ENCODE measurements at places on chromosomes 5 and 9.

- DNase-seq, result no peak
Measured at GRCh38 chr9:105357937-105358336, 89.9 kb upstream of the FSD1L start.

DNA sequence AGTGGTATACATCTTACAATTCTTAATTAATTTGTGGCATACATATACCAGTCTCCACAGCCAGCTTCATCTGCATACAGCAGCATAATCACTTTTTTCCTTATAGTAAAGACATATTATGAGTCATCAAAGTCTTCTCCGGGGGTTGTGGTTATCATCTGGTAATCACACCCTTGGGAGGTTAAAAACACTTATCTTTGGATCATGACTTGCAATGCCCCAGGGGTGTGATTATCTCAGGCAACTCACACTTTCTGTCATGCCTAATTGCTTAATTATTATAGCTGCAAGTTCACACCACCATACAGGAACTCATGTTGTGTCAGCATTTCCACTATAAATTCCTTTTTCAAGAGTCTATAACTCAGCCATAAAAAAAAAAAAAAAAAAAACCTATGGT, 218.4 kb downstream of the ANXA1 start:
- no peak for DNase-seq

DNA sequence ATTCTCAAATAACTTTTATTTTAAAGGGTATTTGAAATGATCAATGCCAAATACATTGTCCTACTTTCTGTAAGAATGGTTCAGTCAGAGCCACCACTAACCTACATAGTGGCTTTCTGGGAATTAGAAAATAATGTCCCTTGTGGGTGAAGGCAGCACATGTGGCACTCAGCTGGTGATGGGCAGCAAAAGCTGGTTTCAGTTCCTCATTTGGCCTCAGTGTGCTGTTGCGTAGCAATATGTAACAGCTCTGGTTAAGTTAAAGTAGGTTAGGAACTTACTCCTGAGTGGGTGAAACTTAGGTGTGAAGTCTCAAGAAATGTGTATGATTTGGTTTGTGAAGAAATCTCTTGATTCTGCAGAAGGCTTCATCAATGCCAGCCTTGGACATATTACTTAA, 99.6 kb upstream of the SPEF2 start:
- no peak for DNase-seq

DNA sequence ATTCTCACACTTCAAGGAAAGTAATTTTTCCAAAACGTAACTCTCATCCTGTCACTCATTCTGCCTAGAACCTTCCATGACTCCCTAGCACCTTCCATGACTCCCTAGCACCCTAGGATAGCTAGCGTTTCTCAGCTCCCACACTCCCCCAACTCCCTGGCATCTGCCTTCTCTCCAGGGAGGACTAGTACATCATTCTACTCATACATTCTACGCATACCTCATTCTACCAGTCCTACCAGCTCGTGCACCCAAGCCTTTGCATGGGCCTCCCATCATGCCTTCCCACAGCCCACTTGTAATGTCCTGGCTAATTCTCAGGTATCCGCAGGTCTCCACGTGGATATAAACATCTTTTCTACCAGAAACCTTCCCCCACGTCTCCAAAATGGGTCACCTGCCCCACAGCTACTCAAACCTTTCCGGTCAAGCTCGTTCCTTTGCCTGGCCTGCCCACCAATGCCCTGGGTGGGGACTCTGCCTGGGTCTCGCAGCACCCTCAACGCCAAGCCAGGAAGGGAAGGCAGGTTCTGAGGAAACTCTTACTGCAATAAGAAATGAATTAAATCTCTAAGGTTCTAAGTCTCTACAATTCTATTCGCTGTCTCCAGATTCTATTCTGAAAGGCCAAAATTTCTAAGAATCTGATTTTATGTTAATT, 930 bp downstream of the ANKS6 start:
- no peak for DNase-seq

- DNase-seq, result no peak
Measured at GRCh38 chr5:181217111-181217802, 5.8 kb upstream of the TRIM41 start.

GRCh38 chr5:62937661-62938558, 359.3 kb downstream of the LRRC70 start:
- peak; percentile 1 for DNase-seq

DNA sequence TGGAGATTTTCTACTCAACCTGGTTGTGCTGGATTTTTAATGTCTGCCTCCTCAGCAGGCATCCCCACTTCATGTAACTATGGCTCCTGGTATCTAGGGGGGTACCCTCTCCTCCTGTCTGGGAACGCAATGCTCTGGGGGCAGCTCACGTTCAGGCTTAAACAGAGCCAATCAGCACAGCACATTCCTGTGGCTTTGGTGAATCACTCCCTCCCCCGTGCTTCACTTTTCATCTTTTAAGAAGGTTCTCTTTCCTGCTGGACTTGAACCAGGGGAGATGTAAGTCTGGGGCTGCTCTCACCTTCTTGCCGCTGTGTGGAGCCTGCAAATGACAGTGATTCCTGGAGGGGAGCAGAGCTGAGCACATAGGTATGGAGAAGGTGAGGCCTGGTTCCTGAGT, 101.2 kb downstream of the MSX2 start:
- no peak for DNase-seq

DNA sequence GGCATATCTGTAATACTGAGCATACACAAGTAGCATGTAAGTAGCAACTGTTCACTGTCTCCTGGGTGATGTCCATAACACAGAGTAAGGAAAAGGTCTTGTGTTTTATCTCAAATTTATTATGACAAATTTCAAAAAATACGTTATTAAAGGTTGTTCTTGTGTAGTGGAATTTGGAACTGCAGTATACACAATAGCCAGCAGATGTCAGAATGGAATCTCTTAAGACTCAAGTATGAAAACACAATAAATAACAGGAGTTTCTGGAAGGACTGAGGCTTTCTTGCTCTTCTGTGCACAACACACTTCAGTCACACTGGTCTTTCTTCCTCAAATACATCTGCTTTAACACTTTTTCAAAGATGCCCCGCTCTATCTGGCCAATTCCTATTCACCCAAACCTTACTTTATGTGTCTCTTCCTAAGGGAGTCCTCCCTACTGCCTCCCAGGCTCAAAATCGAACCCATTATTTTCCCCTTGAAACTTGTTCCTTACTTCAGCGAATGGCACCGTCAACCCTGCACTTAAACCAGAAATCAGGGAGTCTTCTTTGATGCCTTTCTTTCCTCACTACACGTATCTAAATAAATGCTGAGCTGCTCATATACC, 6.5 kb upstream of the FBXO10 start:
- DNase-seq, result no peak

DNA sequence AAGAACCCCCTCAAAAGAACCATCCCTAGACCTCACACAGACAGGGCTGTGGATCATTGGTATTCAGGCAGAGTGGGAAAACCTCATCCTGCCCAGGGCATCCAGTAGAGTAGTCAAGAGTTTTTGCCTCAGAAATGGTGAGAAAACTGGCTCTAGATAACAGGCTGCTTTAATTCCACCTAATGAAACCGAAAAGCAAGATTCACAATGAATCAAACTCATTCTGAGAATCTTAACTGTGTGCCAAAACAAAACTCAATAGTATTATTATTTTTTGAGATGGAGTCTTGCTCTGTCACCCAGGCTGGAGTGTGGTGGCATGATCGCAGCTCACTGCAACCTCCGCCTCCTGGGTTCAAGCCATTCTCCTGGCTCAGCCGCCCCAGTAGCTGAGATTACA, 17.8 kb upstream of the NPM1 start:
- DNase-seq, result no peak

- DNase-seq, result peak; percentile 8
Measured at GRCh38 chr9:81980568-81980967, 8.0 kb upstream of the SPATA31D1 start.

DNA sequence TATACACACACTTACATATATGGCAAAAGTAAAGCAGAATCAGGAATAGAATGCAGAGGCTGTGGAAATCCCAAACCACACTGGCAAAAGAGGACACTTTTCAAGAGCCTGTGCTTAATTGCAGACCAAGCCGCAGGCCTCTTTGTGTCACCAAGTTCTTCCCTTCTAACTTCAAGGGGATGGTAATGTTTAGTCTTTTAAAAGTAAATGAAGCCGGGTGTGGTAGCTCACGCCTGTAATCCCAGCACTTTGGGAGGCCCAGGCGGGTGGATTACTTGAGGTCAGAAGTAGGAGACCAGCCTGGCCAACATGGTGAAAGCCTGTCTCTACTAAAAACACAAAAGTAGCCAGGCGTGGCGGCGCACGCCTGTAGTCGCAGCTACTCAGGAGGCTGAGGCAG, 28.7 kb downstream of the ROR2 start:
- DNase-seq, result no peak

- no peak for DNase-seq
Measured at GRCh38 chr9:25094518-25094917, 548.8 kb upstream of the IZUMO3 start.

GRCh38 chr5:167916706-167917105, 374.7 kb upstream of the WWC1 start:
- no peak for DNase-seq

- DNase-seq, result no peak
Measured at GRCh38 chr5:172168311-172168710, 19.7 kb downstream of the STK10 start.

DNA sequence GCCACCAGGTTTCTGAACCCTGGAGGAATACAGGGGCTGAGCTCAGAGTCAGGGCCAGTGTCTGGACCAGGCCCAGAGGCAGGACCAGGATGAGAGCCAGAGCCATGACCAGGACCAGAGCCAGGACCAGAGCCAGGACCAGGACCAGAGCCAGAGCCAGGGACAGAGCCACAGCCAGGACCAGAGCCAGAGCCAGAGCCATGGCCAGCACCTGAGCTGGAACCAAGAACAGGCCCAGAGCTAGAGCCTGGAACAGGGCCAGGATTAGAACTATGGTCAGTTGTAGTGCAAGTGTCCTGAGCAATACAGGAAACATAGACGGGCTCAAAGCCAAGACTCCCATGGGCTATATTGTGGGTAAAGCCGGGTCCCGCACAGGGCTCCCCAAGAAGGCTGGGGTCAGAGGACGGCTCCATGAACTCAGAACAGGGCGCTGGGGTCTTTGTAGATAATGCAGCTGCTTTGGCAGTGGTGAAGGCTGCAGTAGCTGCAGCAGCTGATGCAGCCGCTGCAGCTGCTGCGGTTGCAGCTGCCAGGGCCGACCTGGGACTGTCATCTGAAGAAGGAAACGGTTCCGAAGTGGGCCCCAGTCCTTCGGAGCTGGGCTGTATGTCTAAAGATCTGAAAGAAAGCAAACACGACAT, 559 bp downstream of the SPAG8 start:
- no peak for DNase-seq

DNA sequence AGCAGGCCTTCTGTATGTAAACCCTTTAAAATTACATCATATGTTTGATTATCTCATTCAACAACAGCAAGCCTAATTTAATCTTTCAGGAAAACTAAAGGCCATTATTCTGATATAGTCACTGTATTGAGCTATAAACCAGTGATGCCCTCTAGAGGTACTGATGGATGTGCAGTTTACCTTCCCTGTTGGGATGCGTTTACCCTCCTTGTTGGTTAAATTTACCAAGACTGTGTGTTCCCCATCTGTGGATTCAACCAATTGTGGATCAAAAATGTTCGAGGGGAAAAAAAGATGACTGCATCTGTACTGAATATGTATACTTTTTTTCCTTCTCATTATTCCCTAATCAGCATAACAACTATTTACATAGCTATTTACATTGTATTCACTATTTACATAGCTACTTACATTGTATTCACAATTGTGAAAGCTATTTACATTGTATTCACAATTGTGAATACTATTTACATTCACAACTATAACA, 3.7 kb upstream of the BAAT start:
- no peak for DNase-seq

DNA sequence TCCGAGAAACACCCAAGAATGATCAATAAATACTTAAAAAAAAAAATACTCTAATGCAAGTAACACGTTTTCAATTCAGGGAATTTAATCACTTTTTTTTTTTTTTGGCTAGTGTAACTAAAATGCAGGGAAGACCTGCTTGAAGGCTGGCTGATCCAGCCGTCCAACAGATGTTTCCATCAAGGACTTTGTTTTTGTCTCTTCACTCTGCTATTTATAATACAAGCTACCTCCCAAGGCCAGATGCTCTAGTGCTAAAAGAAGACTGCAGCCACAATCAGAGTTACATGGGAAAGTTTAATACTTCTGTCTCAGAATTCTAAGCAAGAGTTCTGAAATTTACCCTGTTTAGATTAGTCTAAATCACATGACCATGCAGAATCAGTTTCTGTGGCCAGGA, 14.5 kb downstream of the TBCA start:
- DNase-seq, result no peak

DNA sequence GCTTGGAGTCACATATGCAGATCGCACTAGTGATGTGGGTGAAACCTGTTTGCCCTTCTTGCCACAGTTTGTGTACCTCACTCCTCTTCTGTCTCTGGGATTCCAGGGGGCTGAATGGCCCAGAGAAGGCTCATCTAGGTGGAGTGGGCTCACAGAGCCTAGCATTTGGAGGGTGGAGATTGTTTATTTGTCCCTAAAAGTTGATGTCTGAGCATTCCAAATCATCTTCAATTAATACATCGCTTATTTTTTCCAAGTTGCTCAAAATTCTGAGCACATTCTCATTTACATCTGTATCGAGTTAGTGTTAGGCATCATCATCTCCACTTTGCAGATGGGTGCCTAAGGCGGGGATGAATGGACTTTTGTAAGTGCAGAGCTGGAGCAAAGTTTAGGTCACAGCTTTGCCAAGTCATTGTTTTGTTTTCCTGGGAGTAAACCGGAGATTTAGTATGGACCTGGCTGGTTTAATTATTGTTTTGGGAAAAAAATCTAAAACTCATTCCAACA, 2.0 kb downstream of the ABL1 start:
- DNase-seq, result peak; percentile 82

DNA sequence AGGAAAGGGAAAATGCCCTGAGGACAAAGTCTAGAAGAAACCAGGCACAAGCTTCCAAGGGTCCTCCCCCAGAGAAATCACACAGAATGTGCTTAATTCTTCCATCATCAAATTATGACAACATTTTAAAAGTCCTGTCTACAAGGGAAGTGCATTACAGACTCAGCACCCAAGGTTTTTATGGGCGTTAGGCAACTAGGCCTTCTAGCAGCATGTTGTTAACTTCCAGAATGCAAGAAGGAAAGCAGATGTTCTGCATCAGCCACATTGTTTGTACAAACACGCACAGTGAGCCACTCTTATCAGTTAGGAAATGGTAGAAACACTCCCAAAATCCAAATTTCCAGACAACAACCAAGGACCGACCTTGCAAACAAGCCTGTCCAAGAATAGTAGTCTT, 26.5 kb downstream of the SMC5 start:
- DNase-seq, result peak; percentile 24

- DNase-seq, result no peak
Measured at GRCh38 chr5:127400539-127400938, 109.9 kb downstream of the MEGF10 start.

GRCh38 chr5:58958701-58959100, 375.8 kb downstream of the RAB3C start:
- DNase-seq, result no peak

- peak; percentile 83 for DNase-seq
Measured at GRCh38 chr9:15735083-15735857, 182.4 kb downstream of the CCDC171 start.

GRCh38 chr9:123678878-123679329, 251.0 kb downstream of the DENND1A start:
- DNase-seq, result no peak

- no peak for DNase-seq
Measured at GRCh38 chr5:133229931-133230664, 178.3 kb downstream of the HSPA4 start.

- no peak for DNase-seq
Measured at GRCh38 chr5:169242849-169243186, 58.1 kb downstream of the SLIT3 start.

- DNase-seq, result no peak
Measured at GRCh38 chr5:173187054-173187743, 42.9 kb downstream of the BNIP1 start.

All from GM04503 (cell line).